Stimulated activated CD4-positive, alpha-beta T cell treated with anti-CD3 and anti-CD28 coated beads, Interleukin-2, amount 100 ng/mL, for 4 hours (primary cell): ENCODE measurements at places on chromosomes 3 and 15.

DNA sequence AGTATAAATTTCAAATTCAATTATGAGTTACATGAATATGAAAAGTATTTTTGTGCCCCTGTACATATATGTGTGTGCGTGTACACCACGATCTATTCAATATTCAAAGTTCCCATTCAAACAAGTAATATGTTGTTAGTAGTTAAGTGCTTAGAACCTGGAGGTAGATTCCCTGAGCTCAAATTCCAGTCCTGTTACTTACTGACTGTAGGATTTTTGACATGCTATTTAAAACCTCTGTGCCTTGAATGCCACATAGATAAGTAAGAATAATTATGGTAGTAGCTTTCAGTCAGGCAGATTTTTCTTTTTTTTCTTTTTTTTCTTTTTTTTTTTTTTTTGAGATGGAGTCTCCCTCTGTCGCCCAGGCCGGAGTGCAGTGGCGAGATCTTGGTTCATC lies 53.3 kb upstream of the CMSS1 start:
- no peak for DNase-seq

GRCh38 chr3:186360779-186361178 lies 1.3 kb downstream of the DGKG start:
- no peak for DNase-seq

GRCh38 chr3:11273891-11274291 lies 1.7 kb downstream of the ATG7 start:
- DNase-seq, result no peak

DNA sequence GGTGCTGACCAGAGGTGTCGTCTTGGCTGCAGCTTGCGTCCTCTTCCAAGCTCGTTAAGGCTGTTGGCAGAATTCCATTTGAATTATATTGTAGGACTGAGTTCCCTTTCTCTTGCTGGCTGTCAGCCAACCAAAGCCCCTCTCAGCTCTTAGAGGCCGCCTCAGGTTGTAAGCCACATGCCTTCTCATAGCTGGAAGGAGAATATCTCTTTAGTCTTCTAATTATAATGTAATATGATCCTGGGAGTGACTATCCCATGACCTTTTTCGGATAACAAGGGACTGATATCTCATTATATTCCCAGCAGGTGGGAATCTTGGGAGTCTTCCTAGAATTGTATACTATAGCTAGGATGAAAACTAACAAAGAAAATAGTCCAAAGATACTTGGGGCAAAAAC lies 4.8 kb downstream of the SCG5 start:
- DNase-seq, result no peak

- no peak for DNase-seq
Measured at GRCh38 chr3:146160321-146160963, 542 bp downstream of the PLOD2 start.

- DNase-seq, result no peak
Measured at GRCh38 chr3:149299938-149300801, 33.3 kb downstream of the TM4SF18 start.

DNA sequence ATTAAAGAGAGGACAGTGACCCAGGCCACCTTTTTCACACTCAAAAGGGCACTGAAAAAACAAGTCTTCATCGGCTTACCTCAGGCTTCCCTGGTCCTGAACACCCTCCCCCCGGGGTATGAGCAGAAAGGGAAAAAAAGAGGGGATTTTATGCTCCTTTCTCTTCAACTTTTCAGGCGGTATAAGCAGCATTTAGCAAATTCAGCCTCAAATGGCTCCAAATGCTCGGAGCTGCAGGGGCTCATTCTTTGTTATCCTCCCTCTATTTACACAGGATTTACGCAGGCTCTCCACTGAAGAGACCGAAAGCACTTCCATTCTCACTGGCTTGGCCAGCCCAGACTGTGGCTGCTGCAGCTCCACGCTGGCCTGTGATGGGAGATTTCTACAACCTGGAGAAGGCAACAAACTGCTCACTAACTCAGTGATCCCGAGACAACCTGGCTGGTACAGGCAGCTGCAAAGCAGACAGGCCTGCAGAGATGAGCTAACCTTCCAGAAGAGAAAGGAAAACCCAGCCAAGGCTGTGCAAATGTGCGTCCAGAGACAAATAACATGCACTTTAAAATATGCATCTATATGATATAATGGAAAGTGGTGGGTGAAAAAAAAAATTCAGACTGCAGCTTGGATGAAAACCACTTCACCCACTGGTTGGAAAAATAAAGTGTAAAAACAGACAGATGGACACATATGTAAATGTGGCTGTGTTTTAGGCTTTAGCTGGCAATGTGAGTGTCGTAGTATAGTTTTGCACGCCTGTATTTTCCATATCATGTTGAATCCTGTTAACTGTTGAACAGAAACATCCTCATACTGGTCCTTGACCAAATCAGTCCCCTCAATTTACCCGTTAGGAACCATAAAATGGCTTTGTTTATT lies 54.2 kb downstream of the MEIS2 start:
- DNase-seq, result no peak

- DNase-seq, result no peak
Measured at GRCh38 chr15:68205558-68205944, 419 bp upstream of the CALML4 start.

GRCh38 chr3:155001289-155002010 lies 78.7 kb upstream of the MME start:
- no peak for DNase-seq

DNA sequence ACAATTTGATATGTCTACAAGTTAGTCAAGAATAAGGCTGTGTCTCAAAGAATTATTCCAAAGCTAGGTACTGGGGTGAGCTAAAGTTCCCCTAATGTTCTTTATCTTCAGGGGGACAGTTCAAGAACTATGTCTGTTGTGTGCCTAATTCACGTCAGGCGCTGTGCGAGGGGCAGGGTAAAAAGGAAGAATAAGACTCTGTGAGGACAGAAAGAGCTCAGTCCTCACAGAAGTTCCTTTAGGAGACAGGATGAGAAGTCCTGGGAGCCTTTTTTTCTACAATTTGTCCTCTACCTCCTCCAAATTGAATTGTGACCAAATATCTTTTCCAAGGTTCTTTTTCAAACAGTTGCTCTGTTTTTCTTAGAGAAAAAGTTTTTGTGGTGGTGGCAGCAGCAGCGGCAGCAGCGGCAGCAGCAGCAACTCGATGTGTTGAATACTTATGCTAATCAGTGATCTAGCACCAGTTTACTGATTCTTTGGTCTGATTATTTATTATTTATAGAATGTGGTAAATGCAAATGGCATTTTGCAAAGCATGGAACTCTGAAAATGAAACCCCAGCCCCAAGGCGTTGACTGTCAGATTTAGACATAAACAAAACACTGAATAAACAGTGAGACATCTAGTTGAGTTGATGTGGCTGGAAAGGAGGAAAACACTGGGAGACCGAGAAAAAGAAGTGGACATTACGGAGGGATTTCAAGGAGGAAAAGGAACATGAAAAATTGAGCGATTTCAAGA lies 88.6 kb downstream of the GTPBP8 start:
- DNase-seq, result no peak

DNA sequence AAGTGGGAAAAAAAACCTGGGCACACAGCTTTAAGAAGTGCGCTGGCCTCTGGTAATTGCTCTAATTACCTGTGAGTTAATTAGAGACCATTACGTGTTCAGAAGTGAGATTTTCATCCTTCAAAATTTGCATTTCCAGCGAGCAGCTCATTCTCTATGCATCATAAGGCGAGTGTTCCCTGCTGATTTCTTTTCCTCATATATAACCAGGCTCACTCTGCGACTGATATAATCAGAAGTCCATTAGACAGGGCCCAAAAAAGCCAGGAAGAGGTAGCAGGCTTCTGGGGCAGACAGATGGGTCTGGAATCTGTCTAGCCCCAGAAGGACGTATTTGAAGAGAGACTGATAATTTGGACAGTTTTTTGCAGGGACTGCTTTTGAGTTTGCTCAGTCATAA lies 158.7 kb downstream of the MTHFS start:
- no peak for DNase-seq

- no peak for DNase-seq
Measured at GRCh38 chr3:182936918-182937285, 43.4 kb downstream of the DCUN1D1 start.

DNA sequence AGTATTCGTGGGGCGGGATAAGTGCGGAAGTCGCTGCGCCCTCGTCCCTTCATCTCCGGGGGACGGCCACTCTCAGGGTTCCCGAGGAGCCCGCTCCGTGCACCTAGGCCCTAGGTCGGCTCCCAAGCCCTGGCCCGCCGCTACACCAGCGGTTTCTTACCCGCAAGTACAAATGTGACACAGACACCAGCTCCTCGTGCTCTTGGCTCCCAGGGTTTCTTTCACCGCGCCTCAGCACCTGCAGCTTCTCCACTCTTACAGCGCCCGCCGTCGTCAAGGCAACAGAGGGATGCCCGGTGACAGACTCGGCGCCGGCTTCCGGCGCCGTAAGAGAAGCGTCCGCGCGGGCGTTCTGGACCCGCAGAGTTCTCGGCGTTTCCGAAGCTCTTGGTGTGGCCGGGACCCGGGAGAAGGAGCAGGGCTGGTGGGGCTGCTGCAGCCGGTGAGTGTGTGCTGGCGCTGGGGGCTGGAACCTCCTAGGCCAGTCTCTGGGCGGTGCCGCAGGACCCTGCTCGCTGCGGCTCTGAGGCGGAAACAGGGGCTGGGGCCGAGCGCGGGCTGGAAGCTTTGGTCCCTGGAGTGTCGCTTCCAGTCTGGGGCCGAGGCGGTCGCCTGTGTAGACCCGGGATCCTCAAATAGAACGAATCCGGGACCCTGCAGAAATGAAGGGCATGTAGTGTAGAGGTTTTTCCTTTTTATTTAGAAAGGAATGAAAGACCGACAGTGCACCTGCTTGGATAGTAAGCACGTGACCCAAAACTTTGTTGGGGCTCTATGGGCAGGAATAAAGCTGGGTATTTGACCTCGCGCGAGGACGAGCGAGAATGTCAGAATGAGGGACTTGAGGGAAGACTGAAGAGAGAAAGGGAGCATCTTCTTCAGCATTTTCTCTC lies 155.4 kb upstream of the GOLGA6L4 start:
- peak; percentile 1 for DNase-seq

DNA sequence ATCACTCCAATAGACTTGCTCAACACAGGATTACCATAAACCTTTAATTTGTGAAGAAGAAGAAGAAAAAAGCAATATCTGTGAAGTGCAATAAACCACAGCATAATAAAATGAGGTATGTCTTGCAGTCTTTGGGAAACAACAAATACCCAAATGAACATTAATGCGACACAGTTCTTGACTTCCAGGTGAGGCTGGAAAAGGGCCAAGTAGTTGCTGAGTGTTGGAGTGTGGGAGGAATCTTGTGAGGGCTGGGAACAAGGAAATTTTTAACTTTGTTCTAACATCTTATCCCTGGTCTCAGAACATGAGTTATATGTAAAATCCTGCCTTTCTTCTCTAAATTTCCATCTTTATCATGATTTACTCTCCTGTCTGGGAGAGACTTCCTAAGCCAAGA lies 206.5 kb downstream of the DTWD1 start:
- DNase-seq, result no peak

- no peak for DNase-seq
Measured at GRCh38 chr3:160473221-160473620, 23.6 kb upstream of the TRIM59 start.

GRCh38 chr3:71469138-71469435 lies 114.4 kb downstream of the FOXP1 start:
- no peak for DNase-seq

DNA sequence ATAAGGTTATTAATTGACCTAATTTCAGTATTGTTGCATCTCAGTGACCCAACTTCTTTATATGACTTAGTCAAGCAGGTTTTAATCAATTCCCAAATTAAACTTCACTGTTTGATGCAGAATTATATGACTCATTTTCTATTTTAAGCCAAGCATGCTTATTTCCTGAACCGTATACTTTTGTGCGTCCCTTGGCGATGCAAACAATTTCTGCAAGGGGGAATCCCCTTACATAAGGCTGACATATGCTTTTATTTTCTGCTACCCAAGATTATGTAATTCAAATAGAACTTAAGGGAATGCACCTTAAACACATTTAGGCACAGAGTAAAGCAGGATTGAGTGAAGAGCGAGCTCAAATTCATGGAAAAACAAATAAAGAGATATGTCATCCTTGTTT lies 303.9 kb downstream of the PDCD6IP start:
- no peak for DNase-seq

DNA sequence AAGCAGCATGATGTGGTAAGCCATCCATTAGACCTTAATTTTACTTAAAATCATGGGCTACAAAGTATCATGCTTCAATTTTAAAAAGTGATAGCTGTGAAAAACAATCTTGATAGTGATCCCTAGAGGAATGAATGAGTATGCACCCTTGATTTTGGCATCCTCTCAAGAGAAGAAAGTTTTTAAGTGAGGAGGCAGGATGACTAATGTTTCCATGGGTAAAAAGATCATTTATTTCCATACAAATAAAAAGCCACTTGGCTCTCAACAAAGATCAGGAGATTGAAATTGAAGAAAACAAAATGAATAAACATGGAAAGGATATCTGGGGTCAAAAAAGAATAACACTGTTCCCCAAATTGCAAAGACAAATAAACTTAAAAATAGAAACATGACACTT lies 305.4 kb downstream of the MEX3B start:
- DNase-seq, result no peak

- DNase-seq, result no peak
Measured at GRCh38 chr3:72627271-72627670, 221.0 kb downstream of the SHQ1 start.

- no peak for DNase-seq
Measured at GRCh38 chr3:180624714-180625113, 22.8 kb downstream of the TTC14 start.

- no peak for DNase-seq
Measured at GRCh38 chr3:171833789-171834460, 9.2 kb upstream of the TMEM212 start.

DNA sequence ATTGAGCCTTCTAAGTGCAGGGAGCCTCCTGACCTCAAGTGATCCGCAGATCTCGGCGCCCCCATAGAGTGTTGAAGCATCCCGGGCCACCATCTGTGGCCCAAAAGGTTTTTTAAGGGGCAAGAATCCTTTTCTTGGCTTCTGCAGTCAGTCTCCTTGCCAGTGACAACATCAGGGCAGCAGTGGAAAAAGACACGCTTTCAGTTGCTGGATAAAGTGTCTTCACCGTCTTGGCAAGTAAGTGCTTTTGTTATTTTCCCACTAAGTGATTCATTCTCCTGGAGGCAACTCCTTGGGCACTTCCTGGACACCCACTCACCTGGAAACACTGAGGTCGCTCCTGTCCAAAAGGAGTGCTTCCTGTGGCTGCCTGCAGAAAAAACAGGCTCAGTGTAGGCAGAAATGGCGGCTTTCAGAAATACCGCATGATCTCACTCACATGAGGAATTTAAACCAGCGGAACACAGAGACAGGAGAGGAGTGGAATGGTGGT lies 71.7 kb upstream of the ABHD2 start:
- DNase-seq, result no peak

DNA sequence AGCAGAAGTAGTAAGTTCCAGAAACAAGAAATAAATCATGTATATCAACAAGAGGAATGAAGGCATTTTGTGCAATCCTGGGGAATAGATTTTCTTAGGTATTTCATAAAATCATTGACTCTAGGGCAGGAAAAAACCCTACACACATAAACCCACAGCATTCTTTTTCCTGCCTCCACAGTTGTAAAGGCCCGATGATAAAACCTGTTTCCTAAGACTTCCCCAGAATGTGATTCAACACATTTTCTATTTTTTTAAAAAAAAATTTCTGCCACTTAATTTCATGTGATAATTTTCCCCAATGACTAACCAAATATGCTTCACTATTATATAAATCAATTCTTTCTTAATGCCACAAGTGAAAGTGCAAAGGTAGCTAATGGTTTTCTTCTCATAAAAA lies 407.0 kb downstream of the FHIT start:
- DNase-seq, result no peak

GRCh38 chr3:179668429-179668828 lies 15.6 kb downstream of the USP13 start:
- DNase-seq, result no peak

GRCh38 chr15:88448991-88449461 lies 18.2 kb downstream of the MRPL46 start:
- no peak for DNase-seq
